ENCODE measurements at places on chromosomes 1 and 21.

- DNase-seq, result no peak
These were observed 197.4 kb downstream of the FGGY start for GRCh38 chr1:59494145-59494833.

DNA sequence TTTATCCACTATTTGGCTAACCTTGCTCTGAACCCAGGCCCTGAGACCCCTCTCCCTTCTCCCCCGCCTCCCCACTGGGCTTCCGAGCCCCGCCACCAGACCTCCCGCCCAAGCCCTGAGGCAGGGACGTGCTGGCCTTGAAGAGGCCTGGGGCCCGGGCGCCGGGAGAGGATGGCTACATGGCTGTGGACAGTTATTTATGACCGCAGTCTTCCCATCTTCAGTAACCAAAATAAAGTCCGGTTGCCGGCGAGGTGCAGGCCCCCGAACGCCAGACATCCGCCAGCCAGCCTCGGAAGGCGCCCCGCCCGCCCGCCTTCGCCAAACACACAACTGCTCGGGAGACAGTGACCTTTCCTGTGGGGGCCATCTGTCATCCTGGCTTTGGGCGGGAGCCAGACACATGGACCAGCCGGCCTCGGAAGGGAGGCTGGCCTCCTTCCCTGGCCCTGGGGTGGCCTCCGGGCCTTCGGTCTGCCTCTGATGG lies 69.0 kb downstream of the DHRS3 start:
- DNase-seq, result no peak

GRCh38 chr1:67683766-67684525 lies 1.1 kb upstream of the GADD45A start:
- DNase-seq, result no peak

- no peak for DNase-seq
These were observed 215.9 kb downstream of the TOMM20 start for GRCh38 chr1:234912548-234913277.

GRCh38 chr21:27464648-27465047 lies 497.8 kb upstream of the ADAMTS5 start:
- no peak for DNase-seq

- DNase-seq, result no peak
These were observed 11.9 kb downstream of the CEP350 start for GRCh38 chr1:179966551-179966950.

- no peak for DNase-seq
These were observed 115.1 kb downstream of the PLXNA2 start for GRCh38 chr1:208129060-208129459.

DNA sequence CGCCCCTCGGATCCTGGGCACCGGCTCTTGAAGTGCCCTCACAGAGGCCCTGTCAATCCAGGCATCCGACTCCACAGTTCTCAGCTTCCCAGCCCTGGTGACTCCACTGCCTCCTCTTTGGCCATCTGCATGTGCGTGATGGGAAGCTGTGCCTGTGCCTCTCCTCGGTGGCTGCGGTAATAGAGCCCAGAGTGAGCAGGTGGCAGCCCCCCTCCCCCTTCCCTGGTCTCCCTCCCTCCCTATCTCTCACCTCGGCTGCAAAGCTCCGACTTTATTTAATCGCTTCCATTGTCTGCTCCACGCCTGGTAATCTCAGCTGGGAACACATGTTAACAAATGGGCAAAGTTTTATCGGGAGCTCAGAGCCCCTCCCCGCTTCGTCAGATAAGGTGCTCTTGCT lies 91.9 kb downstream of the IGSF21 start:
- DNase-seq, result no peak

GRCh38 chr1:103387898-103388297 lies 137.6 kb upstream of the RNPC3 start:
- DNase-seq, result no peak

DNA sequence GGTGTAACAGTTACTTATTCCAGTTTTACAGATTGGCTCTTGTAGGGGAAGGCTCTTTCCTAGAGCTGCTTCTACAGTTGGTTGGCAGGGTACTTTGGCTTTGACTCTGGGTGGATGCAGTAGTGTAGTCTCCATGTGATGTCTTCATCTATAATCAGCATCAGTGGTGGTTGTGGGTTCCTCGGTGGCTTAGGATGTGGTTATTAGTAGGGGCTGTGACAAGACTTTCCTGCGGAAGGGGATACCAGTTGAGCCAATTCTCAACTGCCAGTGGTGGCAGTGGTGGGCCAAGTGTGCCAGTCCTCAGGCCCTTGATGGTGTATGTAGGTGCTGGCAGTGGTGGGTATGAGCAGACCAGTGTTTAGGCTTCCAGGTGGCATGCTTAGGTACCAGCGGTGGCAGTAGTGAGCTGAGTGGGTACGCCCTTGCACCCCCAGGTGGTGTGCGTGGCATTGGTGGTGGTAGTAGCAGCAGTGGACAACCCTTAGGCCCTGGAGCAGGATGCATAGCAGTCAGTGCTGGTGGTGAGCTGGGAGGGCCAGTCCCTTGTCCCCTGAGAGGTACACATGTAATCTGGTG lies 27.2 kb upstream of the KLF18 start:
- no peak for DNase-seq

DNA sequence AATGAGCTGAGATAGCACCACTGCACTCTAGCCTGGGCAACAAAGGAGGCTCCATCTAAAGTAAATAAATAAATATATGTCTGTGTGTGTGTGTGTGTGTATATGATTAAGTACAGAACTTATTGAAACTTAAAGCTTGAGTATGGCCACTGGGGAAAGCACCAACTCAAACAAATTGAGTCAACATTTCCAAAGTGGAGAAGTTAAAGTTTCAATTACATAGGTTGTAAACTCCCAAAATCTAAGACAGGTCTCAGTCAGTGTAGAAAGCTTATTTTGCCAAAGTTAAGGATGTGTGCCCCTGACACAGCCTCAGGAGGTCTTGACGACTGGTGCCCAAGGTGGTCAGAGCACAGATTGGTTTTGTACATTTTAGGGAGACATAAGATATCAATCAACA lies 458.9 kb upstream of the RGS18 start:
- no peak for DNase-seq

DNA sequence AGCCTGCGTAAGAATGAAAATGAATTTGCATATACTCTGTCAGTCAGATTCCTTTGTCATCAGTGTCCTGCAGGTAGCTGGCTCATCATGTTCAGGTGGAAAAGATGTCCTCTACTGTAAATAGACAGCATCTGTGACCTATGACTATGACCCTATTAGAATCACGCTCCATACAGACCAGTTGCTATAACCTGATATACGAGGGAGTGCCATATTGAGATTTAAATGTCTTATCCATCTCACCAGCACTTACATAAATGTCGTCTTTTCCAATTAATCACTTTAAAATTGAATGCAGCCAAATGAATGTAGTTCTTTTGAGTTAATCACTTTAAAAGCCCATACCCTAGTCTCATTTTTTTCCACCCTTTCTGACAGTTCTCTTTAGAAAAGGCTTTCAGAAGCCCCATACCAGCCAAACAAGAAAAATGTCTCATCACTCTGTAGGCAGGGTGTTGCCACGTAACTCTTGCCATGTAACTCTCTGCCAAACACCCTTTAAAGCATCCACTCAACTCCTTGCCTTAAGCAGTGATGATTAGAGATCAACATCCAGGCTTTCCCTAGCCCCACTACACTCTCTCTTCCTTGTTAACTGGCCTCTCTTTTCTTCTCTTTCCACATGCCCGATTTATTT lies 26.3 kb downstream of the DNASE2B start:
- no peak for DNase-seq

GRCh38 chr1:43373066-43373940 lies 5.5 kb upstream of the ELOVL1 start:
- no peak for DNase-seq

DNA sequence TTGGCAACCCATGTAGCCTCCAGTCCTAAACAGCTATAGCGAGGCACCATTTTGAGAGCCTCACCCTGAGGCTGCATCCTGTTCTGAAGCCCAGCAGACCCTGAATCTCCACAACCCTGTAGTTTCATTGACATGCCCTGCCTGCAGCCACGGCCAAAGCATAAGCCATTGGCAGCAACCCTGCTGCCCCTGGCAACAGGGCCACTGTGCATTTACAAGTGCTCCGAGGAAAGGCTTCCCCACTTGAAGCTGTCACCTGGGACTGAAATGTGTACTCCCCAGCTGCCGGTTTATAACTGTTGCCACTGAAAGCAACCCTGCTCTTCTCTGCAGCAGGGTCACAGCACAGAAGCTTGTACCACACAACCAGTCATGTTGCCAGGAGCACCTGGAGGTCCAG lies 124.2 kb upstream of the OLFM3 start:
- no peak for DNase-seq

- no peak for DNase-seq
These were observed 260.6 kb downstream of the SMYD3 start for GRCh38 chr1:246246430-246246829.

DNA sequence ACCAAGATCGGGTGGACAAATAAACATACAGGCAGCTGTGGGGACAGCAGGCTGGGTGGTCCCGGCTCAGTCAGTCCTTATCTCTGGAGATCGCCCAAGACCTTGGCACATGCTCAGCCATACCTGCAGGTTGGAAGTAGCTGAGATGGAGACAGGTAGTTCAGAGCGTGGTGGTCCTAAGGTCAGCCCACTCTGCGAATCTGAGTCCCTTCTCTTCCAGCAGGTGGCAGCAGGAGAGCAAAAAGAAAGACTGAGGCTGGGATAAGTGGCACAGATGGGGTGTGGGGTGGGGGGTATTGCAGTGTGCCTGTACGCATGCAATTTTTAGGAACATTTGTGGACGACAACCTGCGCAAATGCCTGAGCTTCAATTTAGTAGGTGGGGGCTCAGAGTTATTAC lies 104.9 kb downstream of the TENT5C start:
- no peak for DNase-seq

GRCh38 chr1:235878082-235878811 lies 11.5 kb upstream of the LYST start:
- DNase-seq, result no peak

DNA sequence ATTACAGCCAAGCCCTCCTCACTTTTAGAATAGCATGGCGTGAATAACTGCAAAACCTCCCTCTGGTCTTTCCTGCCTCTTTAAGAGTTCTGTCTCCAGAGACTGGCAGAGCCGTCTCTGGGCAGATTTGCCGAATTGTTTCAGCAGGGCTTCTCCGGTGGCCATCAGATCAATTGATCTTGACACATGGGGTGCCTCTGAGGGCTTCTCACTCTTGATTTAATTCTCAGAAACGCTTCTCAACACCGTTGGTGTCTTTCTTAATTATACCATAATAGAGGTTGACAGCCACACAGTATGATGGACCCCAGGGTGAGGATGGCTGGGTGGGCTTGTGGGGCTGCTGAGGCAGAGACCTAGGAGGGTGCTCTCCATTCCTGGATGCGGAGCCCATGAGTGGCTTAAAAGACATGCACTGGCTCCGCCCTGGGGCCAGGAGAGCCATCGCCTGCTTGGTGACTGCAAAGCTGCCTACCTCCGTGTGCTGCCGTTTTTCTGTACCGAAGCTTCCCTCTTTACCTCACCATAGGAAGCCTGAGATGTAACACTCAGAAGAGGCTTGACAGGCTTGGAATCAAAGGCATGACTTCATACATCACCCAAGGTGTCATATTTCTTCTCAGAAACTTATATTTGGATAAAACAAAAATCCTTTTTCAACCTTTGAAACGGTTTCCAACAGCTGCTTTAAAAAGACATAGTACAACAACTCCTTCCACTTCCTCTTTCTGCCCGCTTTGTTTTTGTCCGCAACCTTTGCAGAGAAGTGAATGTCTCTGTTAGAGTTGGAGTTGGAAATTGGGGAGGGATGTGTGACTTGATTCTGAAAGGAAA lies 82.9 kb downstream of the GALNT2 start:
- DNase-seq, result no peak

GRCh38 chr1:159923203-159924024 lies 1.9 kb downstream of the TAGLN2 start:
- peak; percentile 89 for DNase-seq

- peak; percentile 32 for DNase-seq
These were observed 7.5 kb upstream of the PTPN7 start for GRCh38 chr1:202167708-202168415.

DNA sequence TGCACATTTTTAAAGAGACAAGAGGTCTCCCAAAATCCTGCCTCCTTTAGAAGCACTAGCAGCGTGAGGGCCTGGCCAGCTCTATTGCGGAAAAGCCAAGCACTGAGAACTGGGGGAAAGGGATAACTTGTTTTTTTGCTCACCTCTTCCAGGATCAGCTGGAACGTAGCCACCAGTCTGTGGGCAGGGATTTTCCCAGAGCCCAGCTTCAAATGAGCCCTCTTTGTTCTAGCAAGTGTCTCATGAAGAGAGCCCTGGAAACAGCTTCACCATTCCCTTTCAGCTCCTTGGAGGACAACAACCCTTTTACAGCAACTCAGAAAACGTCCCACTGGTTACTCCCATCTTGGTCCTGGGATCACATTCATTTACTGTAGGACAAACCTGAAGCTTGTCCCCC lies 195.4 kb downstream of the LMX1A start:
- no peak for DNase-seq

DNA sequence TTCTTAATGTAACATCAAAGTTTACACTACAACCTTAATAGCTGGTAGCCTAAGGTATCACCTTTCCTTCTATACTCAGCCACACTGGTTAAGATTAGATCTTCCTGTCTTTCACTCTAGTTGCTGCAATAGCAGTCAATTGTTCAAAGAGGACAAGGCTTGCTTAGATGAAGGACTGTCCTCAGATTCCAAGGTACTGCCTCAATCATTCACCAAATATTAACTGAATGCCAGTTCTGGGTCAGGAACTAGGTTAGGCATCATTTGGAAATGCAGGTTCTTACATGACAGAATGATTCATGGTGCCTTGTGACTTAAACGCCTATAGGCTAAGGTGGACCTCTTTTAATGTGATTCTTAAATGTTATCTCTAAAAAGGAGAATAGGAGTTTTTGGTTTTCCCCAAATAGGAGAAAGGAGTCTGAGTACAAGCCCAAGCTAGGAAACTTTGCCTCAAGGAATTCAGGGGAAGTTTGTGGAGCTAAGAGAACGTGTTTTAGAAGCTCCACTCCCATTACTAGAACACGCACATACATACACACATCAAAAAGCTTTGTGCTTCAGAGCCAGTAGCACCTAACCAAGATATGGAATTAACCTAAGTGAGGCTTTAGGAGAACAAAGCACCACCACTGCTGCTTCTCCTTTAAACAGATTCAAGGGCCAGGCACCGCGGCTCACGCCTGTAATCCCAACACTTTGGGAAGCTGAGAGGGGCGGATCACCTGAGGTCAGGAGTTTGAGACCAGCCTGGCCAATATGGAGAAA lies 8.5 kb upstream of the WDR47 start:
- no peak for DNase-seq

DNA sequence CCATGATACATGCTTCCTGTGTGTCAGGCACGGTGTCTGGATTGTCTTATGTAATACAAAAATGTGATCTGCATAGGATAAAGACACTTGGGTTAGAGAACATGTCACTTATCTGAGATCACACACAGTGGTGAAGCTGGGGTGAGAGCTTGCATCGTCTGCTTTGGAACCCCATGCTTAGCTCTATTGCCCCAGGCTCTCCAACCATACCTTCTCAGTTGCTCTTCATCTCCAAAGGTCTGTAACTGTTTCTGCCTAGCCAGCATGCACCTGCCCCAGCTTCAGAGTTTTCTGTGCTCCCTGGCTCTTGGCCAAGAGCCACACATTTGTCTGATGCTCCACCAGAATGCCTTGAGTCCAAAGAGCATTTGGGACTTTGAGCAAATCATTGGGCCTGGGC lies 93.9 kb upstream of the COG2 start:
- DNase-seq, result no peak

- no peak for DNase-seq
These were observed 21.8 kb downstream of the LURAP1 start for GRCh38 chr1:46224966-46225365.

GRCh38 chr1:170145770-170146676 lies at the start of gene NTMT2:
Gene NTMT2 (plus strand): TSS chr1:170145959. CDS start chr1:170146108, 149 bp downstream.
- no peak for DNase-seq
